ENCODE measurements at places on chromosomes 6 and 20.

GRCh38 chr6:165718491-165718891 lies 55.5 kb upstream of the PDE10A start:
- no peak for DNase-seq

DNA sequence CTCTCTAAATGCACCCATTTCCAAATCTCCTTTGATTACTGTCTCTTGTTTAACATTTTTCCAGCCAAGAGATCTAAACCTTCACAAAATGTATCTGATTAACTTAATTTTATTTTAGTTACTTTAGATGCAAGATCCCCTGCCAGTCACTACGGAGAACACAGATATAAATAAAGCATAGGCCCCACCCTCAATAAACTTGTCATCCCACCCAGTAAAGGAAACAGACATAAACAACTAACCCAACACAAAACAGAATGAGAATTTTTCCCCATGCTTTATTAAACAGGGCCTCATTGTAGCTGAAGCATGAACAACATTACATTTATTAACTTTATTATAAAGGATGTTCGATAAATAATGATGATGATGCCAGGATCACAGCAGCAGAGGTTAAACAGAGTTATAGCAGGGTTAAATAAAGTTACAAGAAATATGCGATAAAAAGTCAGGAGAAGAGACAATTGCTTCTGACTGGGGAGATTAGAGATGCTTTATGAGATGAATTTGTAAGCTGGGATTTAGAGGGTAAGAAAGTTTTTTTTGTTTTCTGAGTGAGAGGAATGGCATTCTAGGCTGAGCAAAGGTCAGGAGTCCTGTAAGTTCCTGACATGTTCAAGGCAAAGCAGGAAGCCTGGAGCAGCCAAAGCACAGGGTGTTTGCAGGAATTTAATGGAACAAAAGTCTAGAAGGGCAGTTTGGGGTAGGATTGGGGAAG lies 41.1 kb downstream of the TFAP2A start:
- no peak for DNase-seq

GRCh38 chr20:63333241-63333836 lies 27.8 kb downstream of the CHRNA4 start:
- DNase-seq = no peak

GRCh38 chr6:91646649-91647048 lies 1059.8 kb upstream of the MAP3K7 start:
- DNase-seq = no peak

DNA sequence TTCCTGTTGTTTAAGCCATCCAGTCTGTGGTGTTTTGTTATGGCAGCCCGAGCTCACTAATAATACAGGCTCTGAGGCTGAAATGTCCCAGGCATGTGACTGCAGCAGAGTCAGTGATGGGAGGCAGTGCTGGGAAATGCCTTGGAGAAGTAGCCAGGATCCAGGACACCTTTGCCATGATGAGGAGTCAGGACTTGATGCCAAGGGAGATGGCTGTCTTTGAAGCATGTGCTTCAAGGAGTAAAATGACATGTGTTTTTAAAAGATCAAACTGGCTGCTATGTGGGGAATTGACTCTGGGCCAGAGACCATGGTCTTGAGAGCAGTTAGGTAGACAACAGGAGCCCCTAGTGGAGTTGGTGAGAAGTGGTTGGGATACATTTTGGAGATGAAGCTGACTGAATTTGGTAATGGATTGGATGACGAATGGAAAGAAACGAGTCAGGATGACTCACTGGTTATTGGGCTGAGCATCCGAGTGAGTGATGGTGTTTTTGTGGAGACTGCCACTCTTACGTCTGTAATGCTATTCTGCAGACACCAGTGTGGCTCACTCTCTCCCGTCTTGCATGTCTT lies 322.2 kb downstream of the PLCB1 start:
- no peak for DNase-seq

DNA sequence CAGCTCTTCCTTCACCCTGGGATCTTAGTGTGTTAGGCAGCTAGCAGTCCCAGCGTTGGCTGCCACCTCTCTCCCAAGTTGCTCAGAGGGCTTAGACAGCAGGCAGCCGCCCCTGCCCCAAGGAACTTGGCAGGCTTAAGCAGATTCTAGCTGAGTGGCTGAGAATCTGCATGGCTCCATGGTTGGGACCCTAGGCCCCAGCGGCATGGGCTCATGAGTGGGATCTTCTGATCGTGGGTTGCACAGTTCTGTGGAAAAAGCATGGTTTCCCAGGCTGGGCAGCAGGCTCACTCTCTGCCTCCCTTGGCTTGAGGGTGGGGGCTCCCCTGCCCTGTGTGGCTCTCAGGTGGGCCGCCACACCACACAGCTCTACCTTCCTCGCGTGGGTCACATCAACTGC lies 1624.9 kb downstream of the GRIK2 start:
- no peak for DNase-seq

GRCh38 chr6:169939554-169940164 lies 188.2 kb downstream of the ERMARD start:
- DNase-seq = no peak

DNA sequence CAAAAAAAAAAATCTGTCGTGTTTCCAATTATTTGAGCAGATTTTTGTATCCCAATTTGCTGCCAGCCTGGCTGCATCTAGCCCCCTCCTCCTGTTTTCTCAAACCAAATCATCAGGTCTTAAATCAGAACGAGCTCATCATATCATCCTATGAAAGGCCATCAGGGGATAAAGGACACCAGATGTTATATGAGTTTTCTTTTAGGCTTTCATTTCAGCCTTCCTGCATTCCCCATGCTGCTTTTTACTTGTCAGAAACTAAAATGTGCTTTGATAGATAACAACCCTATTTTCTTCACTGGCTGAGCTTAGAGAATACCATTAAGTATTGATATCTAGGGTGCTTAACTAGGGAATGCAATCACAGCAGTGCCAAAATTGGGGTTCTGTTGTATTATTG lies 968.4 kb upstream of the SLC35B3 start:
- no peak for DNase-seq

GRCh38 chr20:3865887-3866407 lies 19.3 kb downstream of the MAVS start:
- DNase-seq = no peak

DNA sequence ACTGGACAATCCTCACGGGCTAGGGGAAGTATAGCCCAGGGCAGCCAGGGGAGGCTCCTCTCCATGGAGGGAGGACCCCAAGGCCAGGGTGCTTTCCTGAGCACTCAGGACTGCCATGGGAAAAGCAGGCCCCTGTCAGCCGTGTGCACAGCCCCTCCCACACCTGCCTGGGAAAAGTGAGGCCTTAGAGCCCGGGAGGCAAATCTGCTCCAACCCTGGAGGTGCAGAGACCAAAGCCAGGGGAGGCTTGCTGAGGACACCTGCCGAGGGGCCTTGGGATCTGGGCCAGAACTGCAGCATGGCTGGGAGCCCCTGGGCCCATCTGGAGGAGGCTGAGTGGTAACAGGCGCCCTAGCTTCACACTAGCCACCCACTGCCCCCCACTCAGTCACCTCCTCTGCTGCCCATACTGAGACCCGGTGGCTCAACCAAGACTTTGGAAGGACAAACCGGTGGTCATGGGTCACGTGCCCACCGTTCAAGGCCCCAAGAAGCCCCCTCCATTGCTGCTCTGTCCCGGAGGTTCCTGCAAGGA lies 55.2 kb downstream of the YTHDF1 start:
- DNase-seq = no peak

GRCh38 chr6:106538145-106538544 lies 91.2 kb downstream of the RTN4IP1 start:
- DNase-seq = no peak

GRCh38 chr6:104705095-104705707 lies 154.5 kb downstream of the HACE1 start:
- DNase-seq = no peak

DNA sequence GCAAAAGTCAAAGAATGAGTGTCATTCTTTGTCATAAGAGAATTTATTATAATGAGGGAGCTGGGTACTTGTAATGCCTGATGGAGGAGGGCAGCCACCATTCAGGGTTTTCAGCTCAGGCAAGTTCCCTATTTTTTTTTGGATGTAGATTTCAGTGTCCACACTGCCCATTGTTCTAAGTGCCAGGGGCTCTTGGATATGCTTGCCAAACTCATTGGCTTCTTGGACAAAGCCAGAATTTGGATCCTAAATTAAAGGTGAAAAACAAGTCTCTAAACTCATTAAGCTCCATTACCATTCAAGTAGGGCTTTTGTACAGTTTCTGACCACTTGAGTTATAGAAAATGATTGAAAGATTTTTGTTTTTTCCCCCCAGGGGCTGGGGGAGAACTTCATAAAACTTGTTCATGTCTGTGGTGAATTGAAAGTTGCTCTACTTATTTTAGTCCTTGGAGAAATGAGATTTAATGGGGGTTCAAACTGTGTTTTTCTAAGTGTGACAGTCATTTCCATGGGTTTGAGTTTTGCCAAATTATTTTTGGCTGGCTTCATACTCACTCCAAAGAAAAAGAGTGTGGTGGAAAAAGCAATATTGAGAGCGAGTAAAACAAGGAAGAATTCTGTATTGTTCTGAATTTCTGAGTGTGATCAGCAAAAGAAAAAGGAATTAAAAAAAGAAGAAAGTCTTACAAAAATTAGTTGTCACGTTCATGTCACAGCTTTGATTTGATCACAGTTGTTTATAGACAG lies 46.0 kb downstream of the TIAM2 start:
- no peak for DNase-seq

- DNase-seq = peak; percentile 42
These were observed at the start of gene HLA-DMA for GRCh38 chr6:32952817-32953739. HLA-DMA (minus strand) TSS chr6:32953097; CDS start chr6:32953036, 61 bp downstream.

- DNase-seq = no peak
These were observed 3.5 kb upstream of the SYNJ2 start for GRCh38 chr6:157978021-157978783.

DNA sequence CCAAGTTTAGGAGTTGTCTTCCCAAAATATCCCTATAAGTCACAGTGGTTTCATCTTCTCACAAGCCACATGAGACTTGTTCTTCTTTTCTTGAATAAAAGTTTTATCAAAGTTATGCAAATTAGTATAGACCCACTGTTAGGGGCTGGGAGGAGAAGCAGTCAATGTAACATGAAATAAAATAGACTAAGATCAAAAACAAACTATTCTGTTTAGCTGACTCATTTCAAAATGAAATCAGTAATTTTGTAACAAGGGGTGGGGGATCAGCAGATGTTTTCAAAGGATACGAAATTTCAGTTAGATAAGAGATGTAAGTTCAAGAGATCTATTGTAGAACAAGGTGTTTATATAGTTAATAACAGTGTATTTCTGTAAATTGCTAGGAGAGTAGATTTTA lies 339.6 kb upstream of the PRDM1 start:
- no peak for DNase-seq

- no peak for DNase-seq
These were observed 509.9 kb upstream of the ID4 start for GRCh38 chr6:19327241-19327640.

GRCh38 chr6:136408204-136408603 lies 118.6 kb upstream of the BCLAF1 start:
- DNase-seq = no peak

DNA sequence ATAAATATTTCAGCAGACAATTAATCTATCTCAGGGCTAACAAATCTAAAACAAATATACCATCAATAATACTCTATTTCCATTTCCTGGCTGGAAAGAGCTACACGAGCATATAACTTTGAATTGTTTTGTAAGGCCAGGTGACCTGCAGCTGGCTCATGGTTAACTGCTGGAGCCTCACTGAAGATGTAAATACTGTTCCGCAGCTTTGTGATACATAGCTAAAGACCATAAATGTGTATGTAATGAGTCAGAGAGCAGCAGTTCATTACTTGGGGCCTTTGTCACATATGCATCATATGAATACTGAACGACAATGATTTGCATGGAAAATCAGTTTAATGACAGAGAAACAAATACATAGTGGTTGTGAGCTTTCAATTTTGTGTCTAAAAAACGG lies 109.4 kb upstream of the CCN2 start:
- no peak for DNase-seq

- DNase-seq = no peak
These were observed 6.5 kb downstream of the PRPH2 start for GRCh38 chr6:42715871-42716270.

DNA sequence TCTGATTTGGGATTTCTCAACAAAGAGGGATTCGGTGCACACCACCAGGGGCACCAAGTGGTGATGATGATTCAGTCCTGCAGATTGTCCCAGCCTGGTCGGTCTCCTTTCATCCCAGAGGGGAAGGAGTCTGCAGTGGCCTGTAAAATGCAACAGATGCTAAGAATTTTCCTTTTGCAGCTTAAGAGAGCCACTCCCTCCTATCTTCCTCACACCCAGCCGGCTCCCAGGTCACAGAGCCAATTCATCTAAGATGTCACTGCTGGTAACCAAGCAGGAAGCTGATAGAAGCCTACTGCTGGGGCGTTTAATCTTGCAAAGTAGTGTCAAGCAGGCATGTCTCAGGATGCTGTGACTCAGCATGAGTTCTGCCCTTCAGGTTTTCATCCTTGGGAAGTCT lies 203.8 kb upstream of the LRFN2 start:
- no peak for DNase-seq

DNA sequence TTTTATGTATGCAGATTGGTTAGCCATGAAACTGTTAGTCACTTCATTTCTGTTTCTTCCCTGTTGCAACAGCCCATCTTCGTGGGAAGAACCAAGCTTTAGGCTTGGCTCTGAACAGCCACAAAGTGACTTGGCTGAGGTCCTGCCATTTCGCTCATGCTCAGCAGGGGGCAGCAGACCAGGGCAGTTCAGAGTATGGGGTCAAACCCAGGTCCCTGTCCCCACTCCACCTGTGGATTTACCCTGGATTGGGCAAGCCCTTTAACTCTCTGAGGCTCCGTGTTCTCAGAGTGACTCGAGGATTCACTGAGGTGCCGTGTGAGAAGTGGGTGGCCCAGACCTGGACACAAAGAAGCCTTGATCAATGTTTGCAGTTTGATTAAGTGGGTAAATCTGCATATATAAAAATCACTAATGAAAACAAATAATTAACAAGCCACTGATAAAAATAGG lies 19.8 kb upstream of the MAP1LC3A start:
- DNase-seq = peak; percentile 45
